NCI-H1436 treated with DMSO at 0.1 percent for 48 hours (cell line): ENCODE measurements at places on chromosomes 16 and 17.
A peak's percentile ranks its signal among the peaks of the same experiment; 100 is the strongest.

- no peak for DNase-seq
Observed at GRCh38 chr17:50339381-50339780, 6.5 kb upstream of the XYLT2 start.

DNA sequence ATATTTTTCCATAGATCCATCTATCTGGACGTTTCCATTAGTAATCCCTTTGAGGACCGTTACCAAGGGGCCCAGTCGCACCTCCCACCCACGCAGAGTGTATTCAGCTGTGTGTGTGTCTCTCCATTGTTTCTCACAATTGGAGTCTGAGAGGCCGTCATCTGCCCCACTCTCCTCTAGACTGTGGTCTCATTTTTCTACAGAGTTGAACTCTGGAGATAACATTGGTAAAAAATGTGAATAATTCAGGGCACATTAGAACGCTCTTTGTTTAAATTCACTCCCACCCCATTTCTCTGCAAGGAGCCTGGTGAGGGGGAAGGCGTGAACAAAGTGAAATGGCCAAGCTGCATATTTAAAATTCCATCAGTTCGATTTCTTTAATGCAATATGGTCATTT, 333.1 kb upstream of the MAF start:
- DNase-seq, result no peak

DNA sequence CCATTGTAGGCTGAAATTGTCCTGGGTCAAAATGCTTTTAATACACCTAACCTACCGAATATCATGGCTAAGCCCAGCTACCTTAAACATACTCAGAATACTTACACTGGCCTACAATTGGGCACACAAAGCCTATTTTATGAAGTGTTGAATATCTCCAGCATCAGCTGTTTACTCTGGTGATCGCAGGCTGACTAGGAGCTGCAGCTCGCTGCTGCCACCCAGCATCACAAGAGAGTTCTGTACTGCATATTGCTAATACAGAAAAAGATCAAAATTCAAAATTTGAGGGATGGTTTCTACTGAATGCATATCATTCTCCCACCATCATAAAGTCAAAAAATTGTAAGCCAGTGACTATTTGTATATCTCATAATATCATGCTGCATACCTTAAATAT, 55.3 kb downstream of the ULK2 start:
- DNase-seq, result no peak

- DNase-seq, result no peak
Observed at GRCh38 chr17:74924250-74924948, at the start of gene OTOP2. TSS of gene OTOP2 (plus strand) at chr17:74924273. CDS start at chr17:74924633, 360 bp downstream.

DNA sequence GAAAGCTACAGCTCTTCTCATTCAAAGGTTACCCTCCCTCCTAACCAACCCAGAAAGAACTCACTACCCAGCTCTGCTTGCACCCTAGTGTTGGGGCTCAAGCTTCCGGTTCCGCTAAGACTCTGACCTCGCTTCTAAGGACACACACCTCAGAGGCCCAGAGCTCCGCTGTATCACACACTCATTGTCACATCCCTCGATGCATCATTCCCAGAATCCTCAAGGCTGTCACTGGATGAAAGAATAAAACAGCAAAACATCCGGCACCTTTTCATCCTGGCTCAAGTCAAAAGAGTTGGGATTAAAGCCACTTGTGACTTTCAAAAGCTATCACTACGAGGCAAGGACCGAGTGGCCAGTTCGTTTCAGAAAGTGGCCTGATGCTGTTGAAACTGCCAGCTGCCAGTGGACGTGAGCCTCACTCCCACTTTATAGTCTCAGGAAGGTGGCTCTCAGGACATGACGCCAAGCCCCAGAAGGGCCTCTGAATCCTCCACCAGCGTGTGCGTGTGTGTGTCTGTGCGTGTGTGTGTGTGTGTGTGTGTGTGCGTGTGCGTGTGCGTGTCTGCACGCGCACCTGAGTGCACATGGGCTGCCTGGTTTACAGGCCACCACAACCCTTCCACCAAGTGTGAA, 29.0 kb downstream of the ZFHX3 start:
- no peak for DNase-seq

- peak; percentile 21 for DNase-seq
Observed at GRCh38 chr17:40290629-40291280, 3.1 kb downstream of the CDC6 start.
